GM04503 (cell line): ENCODE measurements at places on chromosomes 16 and 17.
A peak's percentile ranks its signal among the peaks of the same experiment; 100 is the strongest.

DNA sequence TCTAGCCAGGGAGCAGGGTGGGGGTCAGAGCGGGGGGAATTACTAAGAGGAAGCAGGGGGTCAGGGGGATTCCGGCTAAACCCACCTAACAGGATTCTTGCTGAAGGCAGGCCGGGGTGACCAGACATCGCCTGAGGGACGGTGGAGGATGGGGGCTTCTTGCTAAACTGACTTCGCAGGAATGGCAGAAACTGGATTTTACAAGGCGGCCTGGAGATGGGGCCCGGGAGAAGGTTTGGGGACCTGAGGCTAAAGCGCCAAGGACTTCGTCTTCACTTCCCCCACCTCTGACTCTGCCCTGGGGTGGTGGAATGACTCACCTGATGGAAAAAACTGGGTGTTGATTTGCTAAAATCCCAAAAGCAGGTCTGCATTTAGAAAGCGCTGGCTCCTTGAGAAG lies 23.5 kb downstream of the LGALS3BP start:
- DNase-seq = no peak

- DNase-seq = no peak
Measured at GRCh38 chr17:28379814-28380801, 8.6 kb downstream of the SARM1 start.

DNA sequence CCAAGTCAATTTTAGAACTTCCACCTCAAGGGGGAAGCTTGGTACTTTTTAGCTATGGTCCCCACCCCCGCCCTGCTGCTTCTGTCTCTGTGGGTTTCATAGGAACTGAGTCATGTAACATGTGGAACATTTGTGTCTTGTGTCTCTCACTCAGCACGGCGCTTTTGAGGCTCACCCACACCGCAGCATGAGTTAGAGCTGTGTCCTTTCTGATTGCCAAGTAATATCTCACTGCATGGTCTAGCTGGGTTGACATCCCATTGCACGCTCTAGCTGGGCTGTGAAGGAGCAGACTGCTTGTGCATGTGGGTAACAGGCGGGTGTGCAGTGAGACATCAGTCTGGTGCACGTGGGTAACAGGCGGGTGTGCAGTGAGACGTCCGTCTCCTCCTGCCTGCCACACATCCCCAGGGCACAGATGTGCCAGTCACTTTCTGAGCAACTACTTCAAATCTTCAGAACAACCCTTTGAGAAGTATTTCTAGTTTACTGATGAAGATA lies 26.4 kb upstream of the SLC7A5 start:
- DNase-seq = no peak

GRCh38 chr16:7437843-7438242 lies 105.2 kb downstream of the RBFOX1 start:
- DNase-seq = no peak

DNA sequence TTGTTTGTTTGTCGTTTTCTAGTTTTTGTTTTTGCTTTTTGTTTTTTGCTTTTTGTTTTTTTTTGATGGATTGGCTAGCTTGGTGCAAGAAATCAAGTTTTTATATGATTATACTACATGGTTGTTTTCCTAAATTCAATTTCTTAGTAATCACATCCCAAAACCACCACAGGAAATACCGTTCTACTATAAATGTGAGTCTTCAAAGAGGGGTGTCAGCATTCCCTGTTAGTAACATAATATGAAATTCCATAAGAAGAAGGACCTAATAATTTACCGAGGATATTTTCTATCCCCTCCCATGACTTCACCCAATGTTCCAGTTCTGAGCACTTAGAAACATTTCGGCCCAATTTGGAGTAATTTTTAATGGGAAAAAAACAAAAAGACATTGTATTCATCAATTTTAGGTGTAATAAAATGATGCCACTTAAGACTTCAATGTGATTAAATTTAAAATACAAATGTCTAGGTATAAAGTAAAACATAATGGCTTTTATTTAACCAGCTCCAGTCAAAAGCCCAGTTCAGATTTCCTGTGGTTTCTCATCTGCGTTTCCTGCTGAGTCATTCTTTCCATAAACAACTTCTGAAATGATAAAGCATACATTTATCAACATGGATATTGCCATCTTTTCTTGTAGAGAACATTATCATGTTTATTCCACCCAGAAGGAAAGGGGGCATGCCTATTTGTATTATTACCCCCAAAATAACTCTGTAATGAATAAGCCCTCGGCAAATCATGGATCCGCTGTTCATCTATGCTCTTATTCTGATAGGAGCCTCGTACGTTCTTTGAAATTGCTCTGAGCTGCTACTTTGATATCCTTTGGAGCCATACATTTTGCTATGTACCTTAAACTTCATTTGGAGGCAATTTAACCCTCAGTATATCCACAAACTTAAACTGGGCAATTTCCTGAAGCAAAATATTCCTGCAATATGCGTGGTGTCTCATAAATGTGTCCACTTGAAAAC lies 28.1 kb downstream of the HSBP1 start:
- DNase-seq = no peak

DNA sequence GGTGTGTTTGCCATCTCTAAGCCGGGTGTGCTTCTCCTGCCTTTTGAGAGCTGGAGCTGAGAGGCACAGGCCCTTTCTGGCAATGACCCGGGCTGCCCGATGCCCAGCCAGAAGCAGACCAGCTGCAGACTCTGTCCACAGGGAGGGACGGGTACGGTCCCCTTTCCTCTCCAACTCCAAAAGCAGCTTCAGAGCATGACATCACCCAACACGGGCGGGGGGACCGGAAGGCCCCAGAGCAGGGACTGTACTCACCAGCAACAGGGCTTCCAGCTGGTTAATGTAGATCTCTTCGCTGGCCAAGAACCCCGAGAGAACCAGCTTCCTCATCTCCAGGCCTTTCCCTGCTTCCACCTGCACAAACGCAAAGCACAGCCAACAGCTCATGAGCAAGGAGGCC lies 79.4 kb downstream of the ABR start:
- no peak for DNase-seq

- DNase-seq = no peak
Measured at GRCh38 chr17:15914400-15915170, 30.3 kb upstream of the ADORA2B start.

DNA sequence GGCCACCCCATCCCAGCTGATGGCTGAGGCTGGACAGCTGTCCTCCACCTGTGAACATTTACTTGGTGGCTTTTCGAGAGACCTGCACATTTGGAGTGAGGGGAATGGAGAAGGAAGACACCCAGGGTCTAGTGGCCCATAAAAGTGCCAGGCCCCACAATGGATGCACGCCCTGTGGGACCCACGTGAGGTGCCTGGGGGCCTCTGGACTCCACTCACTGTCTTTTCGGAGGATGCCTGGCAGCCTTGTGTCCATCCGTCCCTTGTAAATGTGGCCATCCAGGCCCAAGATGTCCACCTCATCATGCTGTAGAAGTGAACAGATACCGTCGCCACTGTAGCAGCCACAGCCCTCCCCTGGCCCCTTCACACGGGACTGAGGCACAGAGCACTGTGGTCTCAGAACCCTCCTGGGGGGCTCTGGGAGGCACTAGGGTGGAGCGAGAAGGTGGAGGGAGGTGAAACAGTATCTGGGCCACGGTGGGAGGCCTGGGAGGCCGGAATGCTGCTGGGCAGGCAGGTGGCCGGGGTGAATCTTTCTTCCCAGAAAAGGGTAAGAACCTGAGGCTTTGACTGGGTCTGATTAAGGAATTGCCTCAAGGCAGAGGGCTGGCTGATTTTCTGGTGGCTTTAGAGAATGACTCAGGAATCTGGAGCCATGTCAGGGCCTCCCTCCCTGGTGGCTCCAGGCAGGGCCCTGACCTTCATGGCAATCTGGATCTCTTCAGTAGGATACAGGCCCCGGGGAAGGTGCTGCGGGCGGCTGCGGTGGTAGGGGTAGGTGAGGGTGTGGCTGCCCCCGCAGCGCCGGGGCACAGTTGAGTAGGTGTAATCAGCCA lies 11.5 kb downstream of the UBALD2 start:
- no peak for DNase-seq

DNA sequence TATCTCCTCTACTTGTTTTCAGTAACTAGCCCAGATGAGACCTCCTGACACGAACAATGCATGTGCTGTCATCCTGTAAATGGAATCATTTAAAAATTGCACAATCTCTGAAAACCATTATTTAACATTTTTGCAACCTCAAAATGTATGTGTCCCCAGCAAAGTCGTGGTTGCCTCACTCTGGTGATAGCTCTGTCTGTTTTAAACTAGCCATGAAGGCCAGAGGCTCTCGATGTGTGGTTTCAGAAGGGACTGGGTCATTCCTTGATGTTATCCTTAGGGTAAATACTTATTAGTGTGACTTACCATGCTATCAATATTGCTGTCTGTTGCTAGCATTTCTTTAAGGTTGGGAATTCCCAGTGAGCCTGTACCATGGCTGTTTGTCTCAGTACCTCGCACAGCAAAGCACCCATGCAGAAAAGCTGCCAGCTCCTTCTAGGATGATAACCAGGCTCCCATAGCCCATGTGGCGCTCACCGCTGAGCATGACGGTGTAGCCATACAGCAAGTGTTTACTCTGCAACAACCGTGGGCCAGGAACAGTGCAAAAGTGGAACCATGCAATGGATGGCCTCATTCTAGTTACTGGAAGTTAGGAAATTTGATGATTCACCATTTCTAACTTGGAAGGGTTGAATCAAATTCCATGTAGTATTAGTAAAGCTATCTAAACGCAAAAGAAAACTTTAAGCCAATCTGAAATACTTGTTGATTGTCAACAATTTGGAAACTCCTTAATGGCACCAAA lies 2.9 kb upstream of the PGS1 start:
- DNase-seq = peak; percentile 85

DNA sequence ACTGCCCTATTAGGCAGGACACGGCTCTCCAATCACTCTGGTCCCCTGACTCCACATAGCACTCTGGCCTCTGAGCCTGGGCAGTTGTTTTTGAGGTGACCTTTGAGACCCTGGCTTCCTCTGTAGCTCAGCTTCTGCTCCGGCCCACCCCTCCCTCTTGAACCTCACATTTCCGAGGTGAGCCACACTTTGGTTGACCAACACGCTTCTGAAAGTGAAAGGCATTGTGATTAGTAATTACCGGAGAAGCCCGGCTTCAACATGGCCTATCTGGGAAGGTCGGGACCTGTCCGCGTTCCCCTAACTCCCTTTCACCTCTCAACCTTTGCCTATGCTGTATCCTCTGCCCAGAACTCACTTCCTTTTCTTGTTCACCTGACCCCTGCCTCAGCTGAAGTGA lies 10.3 kb upstream of the ITGAX start:
- DNase-seq = no peak
